ENCODE measurements at places on chromosomes 11 and 22. TPM values are rescaled to one million over a fixed set of nuclear protein-coding genes. Genes with fewer than 3 reads are reported as not detected.

GRCh38 chr11:22957786-22958185 is 97.5 kb upstream of the CCDC179 start:
- H3K27ac ChIP-seq: no peak overlapping the region
- H3K36me3 ChIP-seq: no peaks in the 10 kb centered on the region
- no peak for DNase-seq
- H3K27me3 ChIP-seq: no peaks in the 10 kb centered on the region
- H3K4me3 ChIP-seq: no peak overlapping the region
- H3K4me1 ChIP-seq: no peaks in the 10 kb centered on the region

DNA sequence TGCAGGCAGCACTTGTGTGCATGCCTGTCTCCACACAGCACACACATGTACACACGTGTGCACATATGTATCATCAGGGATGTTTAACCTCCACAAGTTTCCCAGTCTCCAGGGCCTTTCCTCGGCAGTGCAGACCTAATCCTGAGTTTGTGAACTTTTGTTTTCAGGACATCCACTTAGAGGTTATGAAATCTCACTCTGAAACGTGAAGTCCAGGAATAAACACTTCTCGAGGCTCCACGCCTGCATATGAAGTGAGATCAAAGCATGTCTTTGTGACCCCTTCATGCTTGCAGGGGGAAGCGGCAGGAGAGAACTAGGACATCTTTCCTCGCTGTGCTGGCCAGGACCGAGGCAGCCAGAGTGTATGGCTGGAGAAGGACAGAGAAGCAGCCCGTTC is 3.1 kb downstream of the SHISAL1 start:
- H3K27me3 ChIP-seq: no peaks in the 10 kb centered on the region
- no peak overlapping the region for H3K27ac ChIP-seq
- H3K4me1 ChIP-seq: peaks cover 15% of the 10 kb centered on the region
- no peaks in the 10 kb centered on the region for H3K36me3 ChIP-seq

GRCh38 chr11:66743271-66743968 is 14.4 kb upstream of the SPTBN2 start:
- DNase-seq: no peak
- no peak overlapping the region for H3K27ac ChIP-seq
- no peaks in the 10 kb centered on the region for H3K4me1 ChIP-seq
- H3K27me3 ChIP-seq: no peaks in the 10 kb centered on the region

- no peaks in the 10 kb centered on the region for H3K27me3 ChIP-seq
- H3K36me3 ChIP-seq: no peaks in the 10 kb centered on the region
- no peak overlapping the region for H3K27ac ChIP-seq
- H3K4me3 ChIP-seq: no peak overlapping the region
- no peak for DNase-seq
- H3K4me1 ChIP-seq: no peaks in the 10 kb centered on the region
Observed at GRCh38 chr11:80722629-80723028, 1281.8 kb upstream of the TENM4 start.

GRCh38 chr11:116122697-116123472 is 618.7 kb upstream of the CADM1 start:
- no peak overlapping the region for H3K27ac ChIP-seq
- peaks cover 4% of the 10 kb centered on the region for H3K27me3 ChIP-seq
- no peak overlapping the region for H3K4me3 ChIP-seq
- H3K4me1 ChIP-seq: no peaks in the 10 kb centered on the region
- DNase-seq: no peak

- no peak overlapping the region for H3K4me3 ChIP-seq
- peaks cover 3% of the 10 kb centered on the region for H3K27me3 ChIP-seq
- H3K4me1 ChIP-seq: no peaks in the 10 kb centered on the region
- DNase-seq: no peak
Observed at GRCh38 chr11:69943066-69943465, 123.8 kb upstream of the FGF3 start.

DNA sequence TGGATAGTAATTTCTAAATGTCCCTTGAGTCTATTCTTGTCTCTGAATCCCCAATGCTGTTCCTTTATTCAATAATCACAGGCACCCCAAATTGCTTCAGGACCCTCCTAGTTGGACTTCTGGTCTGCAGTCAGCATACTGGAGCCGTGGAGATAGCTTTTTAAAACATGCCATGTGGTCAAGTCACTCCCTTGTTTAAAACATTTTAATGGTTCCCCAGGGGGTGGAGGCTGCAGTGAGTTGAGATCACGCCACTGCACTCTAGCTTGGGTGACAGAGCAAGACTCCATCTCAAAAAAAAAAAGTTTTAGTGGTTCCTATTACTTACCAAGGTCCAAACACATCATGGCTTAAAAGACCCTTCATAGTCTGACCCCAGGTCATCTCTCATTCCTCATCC is 220.3 kb downstream of the ADAMTS15 start:
- no peaks in the 10 kb centered on the region for H3K4me1 ChIP-seq
- DNase-seq: no peak
- H3K4me3 ChIP-seq: no peak overlapping the region
- peaks cover 4% of the 10 kb centered on the region for H3K27me3 ChIP-seq
- H3K27ac ChIP-seq: no peak overlapping the region

- H3K4me3 ChIP-seq: no peak overlapping the region
- no peaks in the 10 kb centered on the region for H3K36me3 ChIP-seq
- no peaks in the 10 kb centered on the region for H3K27me3 ChIP-seq
Observed at GRCh38 chr11:80980227-80980626, 1539.4 kb upstream of the TENM4 start.

GRCh38 chr11:25891960-25892359 is 440.0 kb upstream of the ANO3 start:
- no peak for DNase-seq
- H3K4me3 ChIP-seq: no peak overlapping the region
- no peaks in the 10 kb centered on the region for H3K36me3 ChIP-seq
- H3K27me3 ChIP-seq: no peaks in the 10 kb centered on the region
- no peaks in the 10 kb centered on the region for H3K4me1 ChIP-seq

GRCh38 chr22:11629661-11630385 is 3898.2 kb upstream of the OR11H1 start:
- H3K4me3 ChIP-seq: peak overlapping the region; percentile 11
- H3K36me3 ChIP-seq: no peaks in the 10 kb centered on the region
- no peak for DNase-seq
- no peak overlapping the region for H3K27ac ChIP-seq
- H3K4me1 ChIP-seq: no peaks in the 10 kb centered on the region
- H3K27me3 ChIP-seq: peaks cover 3% of the 10 kb centered on the region

DNA sequence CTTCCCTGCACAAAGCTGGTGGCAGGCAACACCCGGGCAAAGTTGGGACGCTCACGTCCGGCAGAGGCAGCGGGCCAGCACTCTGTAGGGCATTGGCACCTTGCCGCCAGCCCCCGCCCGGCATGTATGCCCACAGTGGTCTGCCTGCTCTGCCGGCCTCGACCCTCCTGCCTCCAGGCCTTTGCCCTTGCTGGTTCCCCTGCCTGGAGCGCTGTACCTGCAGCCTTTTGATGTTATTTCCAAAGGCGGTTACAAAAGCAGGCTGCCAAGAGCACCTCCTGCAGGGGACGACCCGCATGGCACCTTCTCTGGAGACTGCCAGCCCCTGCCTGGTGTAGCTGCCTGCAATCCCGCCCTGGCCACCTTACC is 56.5 kb upstream of the SHISAL1 start:
- H3K27me3 ChIP-seq: peaks cover 11% of the 10 kb centered on the region
- H3K36me3 ChIP-seq: no peaks in the 10 kb centered on the region
- no peak overlapping the region for H3K4me3 ChIP-seq
- no peaks in the 10 kb centered on the region for H3K4me1 ChIP-seq
- DNase-seq: no peak

- H3K4me3 ChIP-seq: no peak overlapping the region
- H3K36me3 ChIP-seq: no peaks in the 10 kb centered on the region
- H3K4me1 ChIP-seq: no peaks in the 10 kb centered on the region
- no peak overlapping the region for H3K27ac ChIP-seq
- no peaks in the 10 kb centered on the region for H3K27me3 ChIP-seq
- DNase-seq: no peak
Observed at GRCh38 chr11:13216019-13216710, 61.4 kb upstream of the BMAL1 start.

GRCh38 chr11:30477061-30477460 is 109.1 kb downstream of the MPPED2 start:
- DNase-seq: no peak
- no peaks in the 10 kb centered on the region for H3K27me3 ChIP-seq
- no peak overlapping the region for H3K4me3 ChIP-seq
- no peaks in the 10 kb centered on the region for H3K36me3 ChIP-seq
- no peaks in the 10 kb centered on the region for H3K4me1 ChIP-seq

- no peaks in the 10 kb centered on the region for H3K36me3 ChIP-seq
- no peaks in the 10 kb centered on the region for H3K4me1 ChIP-seq
- H3K27ac ChIP-seq: no peak overlapping the region
Observed at GRCh38 chr22:43331069-43331451, 12.1 kb downstream of the SCUBE1 start.

DNA sequence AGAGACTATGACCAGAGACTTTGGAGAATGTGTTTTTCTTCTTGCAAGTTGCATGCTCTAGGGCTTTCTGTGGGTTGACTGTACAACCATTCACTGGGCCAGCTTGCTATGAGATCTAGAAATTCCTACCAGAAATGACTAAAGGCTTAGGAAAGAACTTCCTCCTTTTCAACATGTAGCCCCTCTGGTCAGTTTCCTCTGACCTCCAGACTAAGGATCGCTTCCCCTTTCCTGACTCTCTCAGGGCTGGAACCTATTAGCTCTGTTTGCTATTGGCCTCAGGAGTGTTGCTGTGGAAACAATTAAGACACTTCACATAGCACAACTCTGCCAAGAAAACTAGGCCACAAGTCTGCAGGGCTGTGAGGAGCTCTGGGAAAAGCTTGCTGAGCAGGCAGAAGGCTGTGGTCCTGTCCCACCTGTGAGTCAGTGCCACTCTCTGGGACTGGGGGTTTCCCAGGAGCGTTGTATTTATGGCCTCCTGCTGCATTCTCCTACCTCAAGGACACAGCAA is 10.7 kb downstream of the CRY2 start:
- H3K27me3 ChIP-seq: no peaks in the 10 kb centered on the region
- no peak for DNase-seq
- H3K4me1 ChIP-seq: peaks cover 6% of the 10 kb centered on the region
- no peak overlapping the region for H3K4me3 ChIP-seq
- peaks cover 88% of the 10 kb centered on the region for H3K36me3 ChIP-seq
- no peak overlapping the region for H3K27ac ChIP-seq

GRCh38 chr11:324156-324555 is 3.5 kb upstream of the IFITM3 start:
- no peaks in the 10 kb centered on the region for H3K27me3 ChIP-seq
- H3K36me3 ChIP-seq: no peaks in the 10 kb centered on the region
- peaks cover 69% of the 10 kb centered on the region for H3K4me1 ChIP-seq
- H3K4me3 ChIP-seq: no peak overlapping the region

GRCh38 chr11:74630043-74630442 is 37.7 kb downstream of the POLD3 start:
- no peak overlapping the region for H3K27ac ChIP-seq
- no peaks in the 10 kb centered on the region for H3K4me1 ChIP-seq
- DNase-seq: no peak
- no peaks in the 10 kb centered on the region for H3K27me3 ChIP-seq
- H3K4me3 ChIP-seq: no peak overlapping the region
- H3K36me3 ChIP-seq: peaks cover 7% of the 10 kb centered on the region

- H3K27ac ChIP-seq: no peak overlapping the region
- H3K27me3 ChIP-seq: no peaks in the 10 kb centered on the region
- no peaks in the 10 kb centered on the region for H3K36me3 ChIP-seq
- H3K4me1 ChIP-seq: no peaks in the 10 kb centered on the region
- DNase-seq: no peak
- no peak overlapping the region for H3K4me3 ChIP-seq
Observed at GRCh38 chr11:70647188-70648166, 249.1 kb downstream of the CTTN start.

GRCh38 chr22:24894220-24894975 is 52.1 kb downstream of the LHFPL7 start:
- no peak for DNase-seq
- no peaks in the 10 kb centered on the region for H3K4me1 ChIP-seq
- no peak overlapping the region for H3K4me3 ChIP-seq
- H3K27me3 ChIP-seq: no peaks in the 10 kb centered on the region
- no peak overlapping the region for H3K27ac ChIP-seq
- no peaks in the 10 kb centered on the region for H3K36me3 ChIP-seq

OR2AT4 gene
- not detected for total RNA-seq

OR51B4 gene
- not detected for total RNA-seq

P2RY2 gene
- total RNA-seq: 0.12 TPM

SLC6A5 gene
- not detected for total RNA-seq

LZTR1 gene
- total RNA-seq: 105 TPM

SCGB1D2 gene
- total RNA-seq: not detected

LRRC32 gene
- total RNA-seq: 3.6 TPM

TNNI2 gene
- not detected for total RNA-seq

MYRF gene
- total RNA-seq: 0.95 TPM

MYO18B gene
- not detected for total RNA-seq
